AG08396 (cell line): ENCODE measurements at places on chromosomes 16 and 17.
A peak's percentile ranks its signal among the peaks of the same experiment; 100 is the strongest.

GRCh38 chr17:64635647-64636305 lies 26.3 kb downstream of the SMURF2 start:
- DNase-seq = no peak

GRCh38 chr16:58109881-58110280 lies 19.3 kb downstream of the CFAP20 start:
- DNase-seq = no peak

GRCh38 chr16:80171746-80172145 lies 369.0 kb upstream of the DYNLRB2 start:
- no peak for DNase-seq

DNA sequence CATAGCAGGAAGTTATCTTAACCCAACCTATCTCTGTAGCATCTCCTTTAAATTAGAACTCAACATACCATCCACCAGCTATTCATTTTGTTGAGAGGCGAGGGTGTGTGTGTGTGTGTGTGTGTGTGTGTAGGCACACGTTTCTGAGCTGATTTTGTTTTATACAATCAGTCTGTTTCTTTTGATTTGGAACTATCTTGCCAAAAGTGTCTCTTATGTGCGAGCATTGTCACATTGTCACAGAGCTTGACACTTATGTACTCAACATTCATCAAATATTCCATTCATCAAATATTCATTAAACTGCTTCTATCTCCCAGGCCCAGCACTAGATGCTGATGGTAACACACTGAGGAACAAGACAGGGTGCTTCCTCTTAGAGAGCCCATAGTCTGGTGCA lies 180.4 kb downstream of the HAPSTR1 start:
- no peak for DNase-seq

GRCh38 chr17:32483451-32484019 lies 3.3 kb upstream of the CDK5R1 start:
- peak; percentile 66 for DNase-seq

- DNase-seq = no peak
These were observed 159.1 kb upstream of the CDH11 start for GRCh38 chr16:65280845-65281512.

GRCh38 chr17:33944412-33944811 lies 310.7 kb upstream of the CCL2 start:
- no peak for DNase-seq

GRCh38 chr17:75160211-75160610 lies 5.9 kb upstream of the JPT1 start:
- no peak for DNase-seq

GRCh38 chr17:1179818-1180742 lies at the start of gene ABR:
TSS of gene ABR (minus strand) at chr17:1179981. CDS start at chr17:1179727, 254 bp downstream.
- DNase-seq = peak; percentile 89

GRCh38 chr16:23826528-23827045 lies 9.2 kb upstream of the PRKCB start:
- DNase-seq = no peak
